Kidney (tissue), 22 donors: ENCODE measurements at places on chromosomes 16 and 17. TPM values are rescaled to one million over a fixed set of nuclear protein-coding genes. Genes with fewer than 3 reads are reported as not detected.

CENPN gene
- 2.0 TPM for polyA plus RNA-seq

AIPL1 gene
- polyA plus RNA-seq: not detected

MEIOB gene
- 1.4 TPM for polyA plus RNA-seq

CLEC3A gene
- polyA plus RNA-seq: not detected

XAF1 gene
- 7.9 TPM for polyA plus RNA-seq

CORO6 gene
- polyA plus RNA-seq: 2.1 TPM

CNGB1 gene
- not detected for polyA plus RNA-seq

HSD3B7 gene
- polyA plus RNA-seq: 24.4 TPM

KRT33A gene
- polyA plus RNA-seq: not detected

CCL3 gene
- polyA plus RNA-seq: 6.6 TPM

CFAP97D1 gene
- polyA plus RNA-seq: not detected

FOXF1 gene
- 0.67 TPM for polyA plus RNA-seq

KRT20 gene
- not detected for polyA plus RNA-seq

NECAB2 gene
- polyA plus RNA-seq: 47.0 TPM

SLC16A13 gene
- 11.6 TPM for polyA plus RNA-seq

FBRS gene
- polyA plus RNA-seq: 26.3 TPM

PPY gene
- polyA plus RNA-seq: not detected

SLFN12 gene
- 2.3 TPM for polyA plus RNA-seq

DYNC1LI2 gene
- polyA plus RNA-seq: 32.0 TPM

SCARF1 gene
- polyA plus RNA-seq: 7.0 TPM

GRB7 gene
- polyA plus RNA-seq: 20.9 TPM

CHTF18 gene
- 4.2 TPM for polyA plus RNA-seq

SEZ6 gene
- polyA plus RNA-seq: not detected

ACE gene
- polyA plus RNA-seq: 12.9 TPM

KRTAP4-4 gene
- not detected for polyA plus RNA-seq

BMERB1 gene
- 33.4 TPM for polyA plus RNA-seq

MYH4 gene
- polyA plus RNA-seq: not detected
